ENCODE measurements at places on chromosomes 2 and 18. TPM values are rescaled to one million over a fixed set of nuclear protein-coding genes. Genes with fewer than 3 reads are reported as not detected.

Gene NLRC4
- total RNA-seq: not detected

Gene NFATC1
- total RNA-seq: 2.3 TPM

Gene IFIH1
- total RNA-seq: 8.5 TPM

Gene IL1RN
- total RNA-seq: 0.28 TPM

Measured in regular cardiac myocyte (primary cell).